NCI-H446 treated with DMSO at 0.1 percent for 48 hours (cell line): ENCODE measurements at places on chromosomes 5 and 9.

DNA sequence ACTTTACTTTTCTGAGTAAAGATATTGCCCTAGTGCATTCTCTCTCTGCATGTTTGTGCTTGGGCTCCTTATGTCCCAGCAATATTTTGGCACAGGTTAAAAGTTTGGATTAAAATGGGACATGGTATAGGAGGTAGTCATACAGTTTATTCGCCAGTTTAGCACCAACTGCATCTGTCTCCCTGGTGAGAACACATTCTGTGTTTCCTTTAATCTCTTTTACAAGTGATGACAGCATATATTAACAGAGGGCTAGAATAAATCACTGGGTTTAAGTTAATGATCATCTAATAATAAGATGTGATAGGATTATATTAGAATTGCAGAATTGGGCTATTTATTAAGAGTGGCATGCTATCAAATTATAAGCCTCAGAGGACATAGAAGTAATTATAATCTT, 550.1 kb downstream of the LRRC70 start:
- DNase-seq = peak; percentile 22

DNA sequence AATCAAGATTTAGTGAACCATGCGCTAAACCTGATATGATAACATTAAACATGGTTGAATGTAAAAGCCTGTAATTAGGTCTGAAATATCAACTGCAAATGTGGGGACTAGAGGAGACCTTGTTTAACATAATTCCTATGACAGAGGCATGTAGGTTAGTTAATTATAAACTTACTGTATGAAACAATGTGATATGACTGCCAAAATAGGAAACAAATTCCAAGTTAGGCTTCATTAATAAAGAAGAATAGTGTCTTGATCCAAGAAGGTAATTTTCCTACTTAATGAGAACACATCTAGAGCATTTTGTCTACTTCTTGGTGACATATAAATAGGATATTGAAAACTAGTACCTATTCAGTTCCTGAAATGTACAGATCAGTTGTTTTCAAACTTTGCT, 136.2 kb upstream of the TARS1 start:
- no peak for DNase-seq

- no peak for DNase-seq
Observed at GRCh38 chr5:15522187-15522520, 22.2 kb downstream of the FBXL7 start.

- DNase-seq = no peak
Observed at GRCh38 chr9:99491408-99492158, 269.5 kb downstream of the SEC61B start.

DNA sequence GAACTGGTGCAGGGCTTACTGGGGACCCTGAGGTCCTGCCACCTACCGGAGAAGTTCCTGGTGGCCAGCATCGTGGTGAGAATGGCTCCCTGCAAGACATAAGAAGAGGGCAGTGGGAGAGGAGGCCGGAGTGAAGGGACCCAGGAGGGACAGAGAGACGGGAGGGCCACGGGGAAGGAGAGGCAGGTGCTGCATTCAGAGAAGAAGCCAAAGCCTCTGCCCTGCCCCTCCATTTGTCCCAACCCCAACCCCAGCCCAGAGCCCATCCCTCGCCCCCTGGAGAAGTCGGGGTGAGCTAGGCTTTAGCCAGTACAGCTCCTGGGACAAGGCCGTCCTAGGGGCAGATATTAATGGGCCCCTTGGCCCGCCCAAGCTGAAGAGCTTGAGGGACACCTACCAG, 41.8 kb downstream of the CAMK2A start:
- no peak for DNase-seq

DNA sequence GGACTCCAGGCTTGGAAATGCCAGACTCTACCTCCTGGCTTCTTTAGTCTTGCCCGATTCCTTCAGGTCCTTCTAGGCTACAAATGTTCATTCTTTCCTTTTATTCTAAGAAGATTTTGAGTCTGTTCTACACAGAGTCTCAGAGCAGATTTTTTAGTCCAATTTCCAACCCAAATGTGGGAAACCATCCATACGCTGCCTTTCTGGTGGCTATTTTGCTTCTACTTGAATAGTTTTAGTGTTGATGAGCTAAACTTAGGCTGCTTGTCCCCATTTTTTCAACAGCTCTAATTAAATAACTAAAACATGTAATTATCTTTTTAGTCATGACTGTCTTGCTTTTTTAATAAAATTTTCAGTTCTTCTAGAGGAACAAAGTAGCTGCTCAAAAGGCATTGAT, 112.4 kb upstream of the KLF9 start:
- no peak for DNase-seq

- no peak for DNase-seq
Observed at GRCh38 chr9:92728831-92729734, 35.5 kb downstream of the BICD2 start.

- no peak for DNase-seq
Observed at GRCh38 chr5:219460-219863, 1.3 kb downstream of the SDHA start.

- DNase-seq = no peak
Observed at GRCh38 chr9:111412280-111412679, 71.9 kb downstream of the ECPAS start.

DNA sequence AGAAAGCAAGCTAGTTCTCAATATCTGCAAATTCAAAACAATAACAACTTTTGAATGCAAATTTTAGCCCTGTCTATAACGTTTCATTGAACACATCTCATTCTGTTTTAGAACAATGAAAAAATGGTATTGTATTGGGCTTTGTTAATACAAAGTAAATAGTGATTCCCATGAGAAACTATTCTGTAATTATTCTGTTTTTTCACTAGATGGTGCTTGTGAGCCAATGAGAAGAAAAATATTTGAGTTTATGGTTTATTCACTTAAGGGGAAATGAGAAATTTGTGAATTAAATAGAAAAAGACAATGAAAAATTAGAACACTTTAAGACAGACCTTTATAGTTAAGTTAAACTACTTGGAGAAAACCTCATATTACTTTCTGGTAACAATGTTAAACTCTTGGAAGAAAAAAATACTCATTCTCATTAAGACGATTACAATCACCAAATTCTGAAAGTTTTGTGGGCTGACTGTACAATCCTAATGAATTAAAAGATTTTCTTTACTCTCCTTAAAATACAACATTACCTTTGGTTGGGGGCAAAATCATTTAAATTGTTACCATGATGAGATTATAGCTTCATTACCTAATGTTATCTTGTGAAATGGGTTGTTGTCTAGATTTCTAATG, 127.0 kb downstream of the NNT start:
- no peak for DNase-seq

- no peak for DNase-seq
Observed at GRCh38 chr5:40437452-40437861, 242.3 kb upstream of the PTGER4 start.

GRCh38 chr9:22114956-22115355, 105.9 kb upstream of the CDKN2B start:
- no peak for DNase-seq

DNA sequence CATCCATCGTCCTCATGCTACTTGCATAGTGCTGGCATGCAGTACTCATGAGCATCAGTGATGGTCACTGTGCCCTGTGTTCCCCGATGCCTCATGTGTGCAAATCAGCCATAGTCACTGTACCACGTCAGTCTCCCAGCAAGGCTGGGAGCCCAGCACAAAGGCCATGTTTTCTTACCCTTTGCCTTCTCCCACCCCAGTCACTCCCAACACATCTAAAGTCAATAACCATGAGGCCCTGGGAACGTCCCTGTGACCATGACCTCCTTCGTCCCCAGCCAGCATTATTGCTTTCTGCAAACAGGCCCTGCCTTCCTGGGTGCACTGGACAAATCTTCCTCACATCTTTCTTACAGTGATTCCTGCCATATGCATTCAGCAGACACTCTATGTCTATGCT, 406.1 kb downstream of the ICE1 start:
- DNase-seq = no peak

GRCh38 chr5:155046591-155046990, 33.0 kb downstream of the KIF4B start:
- no peak for DNase-seq

DNA sequence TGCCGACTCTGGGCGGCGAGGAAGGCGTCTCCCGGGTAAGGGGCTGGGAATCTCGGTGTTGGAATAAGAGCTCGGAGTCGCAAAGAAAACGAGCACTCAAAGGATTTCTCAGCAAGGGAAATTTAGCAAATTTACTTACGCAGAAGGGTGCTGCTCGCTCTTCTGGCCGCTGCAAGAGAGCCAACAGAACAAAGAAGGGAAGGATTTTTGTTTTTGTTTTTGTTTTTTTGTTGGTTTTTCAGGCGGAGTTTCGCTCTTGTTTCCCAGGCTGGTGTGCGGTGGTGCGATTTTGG, 279 bp downstream of the GTF3C5 start:
- DNase-seq = no peak

DNA sequence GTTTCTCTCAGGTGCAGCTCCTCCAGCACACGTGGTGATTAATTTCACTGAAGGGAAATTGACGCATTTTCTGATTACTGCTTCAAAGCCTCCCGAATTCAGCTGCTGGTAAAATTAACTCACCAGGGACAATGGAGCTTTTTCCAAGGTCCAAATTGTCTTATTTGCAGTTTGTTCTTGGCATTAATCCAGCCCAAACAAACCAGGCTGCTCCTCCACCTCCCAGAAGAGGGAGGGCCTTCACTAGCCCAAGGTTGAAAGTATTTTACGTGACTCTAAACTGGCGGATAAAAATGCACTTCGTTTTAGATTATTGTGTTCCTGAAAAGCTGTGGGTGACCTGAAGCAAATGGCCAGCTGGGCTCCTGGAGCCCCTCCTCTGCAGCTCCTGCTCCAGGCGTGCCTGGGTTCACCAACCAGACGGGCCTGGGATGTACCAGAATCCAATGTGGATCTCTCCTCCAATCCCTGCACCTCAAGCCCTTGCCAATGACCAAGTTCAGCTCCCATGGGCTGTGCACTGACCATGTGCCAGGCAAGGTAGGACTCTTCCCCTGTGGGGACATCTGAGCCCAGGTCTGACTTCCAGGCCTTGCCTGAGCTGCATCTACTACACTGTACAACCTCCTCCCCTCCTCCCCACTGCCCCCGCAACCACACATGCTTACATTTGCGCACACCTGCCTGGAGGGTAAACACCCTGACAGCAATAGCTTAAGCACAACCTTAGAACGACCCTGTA, 193.4 kb downstream of the CDK5RAP2 start:
- DNase-seq = no peak

DNA sequence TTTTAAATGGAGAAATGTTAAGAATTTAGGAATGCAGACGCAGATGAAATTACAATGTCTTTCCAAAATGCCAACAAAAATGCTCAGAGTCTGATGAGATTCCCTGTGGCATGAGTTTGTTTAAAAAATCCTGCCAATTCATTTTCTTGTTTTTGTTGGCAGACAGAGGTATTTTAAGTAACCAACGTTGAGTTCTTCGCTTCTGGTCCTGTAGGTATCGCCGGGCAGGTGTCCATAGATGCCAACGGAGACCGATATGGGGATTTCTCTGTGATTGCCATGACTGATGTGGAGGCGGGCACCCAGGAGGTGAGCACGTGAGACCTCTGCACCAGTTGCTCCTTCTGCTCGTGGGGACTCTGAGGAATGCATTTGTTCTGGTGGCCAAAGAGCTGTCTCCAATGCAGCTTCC, 69.4 kb downstream of the NPR3 start:
- no peak for DNase-seq

DNA sequence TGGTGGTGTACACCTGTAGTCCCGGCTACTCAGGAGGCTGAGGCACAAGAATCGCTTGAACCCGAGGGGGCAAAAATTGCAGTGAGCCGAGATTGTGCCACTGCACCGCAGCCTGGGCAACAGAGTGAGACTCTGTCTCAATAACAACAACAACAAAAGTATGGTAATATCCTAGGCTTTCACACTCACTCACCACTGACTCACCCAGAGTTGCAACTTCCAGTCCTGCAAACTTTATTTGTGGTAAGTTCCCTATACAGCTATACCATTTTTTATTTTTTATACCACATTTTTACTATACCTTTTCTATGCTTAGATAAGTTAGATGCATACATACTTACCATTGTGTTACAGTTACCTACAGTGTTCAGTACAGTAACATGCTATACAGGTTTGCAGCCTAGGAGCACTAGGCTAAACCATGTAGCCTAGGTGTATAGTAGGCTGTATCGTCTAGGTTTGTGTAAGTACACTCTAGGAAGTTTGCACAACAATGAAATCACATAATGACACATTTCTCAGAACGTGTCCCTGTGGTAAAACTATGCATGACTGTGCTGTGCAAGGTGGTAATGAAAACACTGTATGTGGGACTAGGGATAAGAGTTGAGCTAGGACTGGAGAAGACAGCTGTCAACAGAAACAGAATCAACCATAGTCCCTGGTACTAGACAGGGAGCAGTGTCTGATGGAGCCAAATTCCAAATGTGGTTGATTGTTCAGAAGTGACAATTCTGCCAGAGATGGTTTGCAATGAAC, 109.5 kb upstream of the RAD23B start:
- no peak for DNase-seq

- DNase-seq = no peak
Observed at GRCh38 chr9:117276444-117276843, 138.4 kb downstream of the ASTN2 start.

DNA sequence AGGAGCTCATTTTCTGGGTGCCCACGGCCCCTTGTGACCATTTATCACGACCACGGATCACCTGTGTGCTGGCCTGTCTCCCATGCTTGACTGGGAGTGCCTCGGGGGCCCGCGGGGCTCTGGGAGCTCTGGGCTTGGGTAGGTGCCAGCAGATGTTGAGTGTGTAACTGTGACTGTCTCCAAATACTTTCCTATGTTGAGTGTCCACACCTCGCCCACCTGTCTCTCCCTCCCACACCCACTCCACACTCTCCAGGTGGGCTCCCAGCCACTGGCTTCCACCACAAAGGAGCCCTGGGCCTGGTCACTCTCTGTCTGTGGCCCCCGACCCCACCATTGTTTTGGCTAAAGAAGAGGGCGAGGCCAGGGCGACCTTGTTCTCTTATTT, 196.4 kb downstream of the CDK5RAP2 start:
- no peak for DNase-seq

GRCh38 chr5:151213803-151214613, 9.9 kb downstream of the CCDC69 start:
- no peak for DNase-seq

DNA sequence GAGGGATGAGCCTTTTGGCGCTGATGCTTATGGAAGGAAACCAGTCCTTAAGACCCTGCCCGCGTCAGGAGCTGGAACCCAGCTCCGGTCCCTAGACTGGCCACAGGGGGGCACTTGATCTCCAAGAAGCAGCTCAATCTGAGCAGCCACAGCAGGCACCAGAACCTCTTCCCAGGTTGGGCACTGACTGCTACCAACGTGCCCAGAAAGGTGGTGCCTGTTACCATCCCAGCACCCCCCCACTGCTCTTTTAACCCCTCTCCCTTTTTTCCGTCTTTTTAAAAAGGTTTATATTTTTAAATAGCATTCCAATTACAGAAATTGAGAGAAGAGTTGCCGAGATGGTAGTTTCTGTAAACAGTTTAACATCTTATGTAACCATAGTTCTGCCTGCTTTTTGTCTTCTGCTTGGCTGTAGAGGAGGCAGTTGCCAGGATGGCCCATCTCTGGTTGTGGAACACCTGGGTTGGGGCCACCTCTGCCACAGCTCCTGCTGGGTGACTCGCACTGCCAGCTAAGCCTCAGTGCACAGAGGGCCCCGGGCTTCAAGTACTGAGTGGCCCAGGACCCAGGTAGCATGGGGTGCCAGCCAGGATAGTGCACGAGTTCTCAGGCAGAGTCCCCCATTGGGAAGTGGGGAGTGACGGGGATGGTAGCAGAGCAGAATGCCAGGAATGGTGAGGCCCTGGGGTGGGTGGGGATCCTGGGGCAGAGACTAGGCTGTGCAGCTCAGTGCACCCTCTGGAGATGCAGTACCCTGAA, 62.8 kb downstream of the PFDN1 start:
- DNase-seq = no peak

GRCh38 chr9:37339923-37340322, 82.6 kb upstream of the GRHPR start:
- DNase-seq = no peak
